Hematopoietic multipotent progenitor cell treated with erythropoietin and hydrocortisone succinate and interleukin-3 and kit ligand, for 6 days (in vitro differentiated cells): ENCODE measurements at places on chromosomes 2 and 18.

DNA sequence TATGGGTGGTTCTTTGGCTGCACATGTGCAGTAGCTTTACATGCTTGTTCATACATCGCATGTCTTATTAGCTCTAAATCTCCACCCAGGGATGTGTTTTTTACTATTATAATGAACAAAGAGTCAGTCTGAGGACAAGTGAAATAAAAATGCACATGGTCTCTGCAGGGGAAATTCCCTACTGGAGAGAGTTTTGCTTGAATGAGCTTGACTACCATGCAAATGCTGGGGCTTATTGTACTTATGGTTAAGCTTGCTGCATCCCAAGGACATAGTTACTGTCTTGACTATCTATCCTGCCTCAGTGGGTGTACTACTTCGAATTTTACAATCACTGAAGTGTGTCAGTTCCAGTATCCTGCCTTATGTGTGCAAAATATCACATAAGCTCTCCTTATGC lies 362.7 kb downstream of the TDRD15 start:
- no peak for DNase-seq

- DNase-seq, result peak; percentile 49
Observed at GRCh38 chr18:629269-630150, 27.9 kb upstream of the TYMS start.

- no peak for DNase-seq
Observed at GRCh38 chr2:132911726-132912724, 242.0 kb upstream of the LYPD1 start.

GRCh38 chr2:15527074-15527739 lies 33.9 kb downstream of the NBAS start:
- peak; percentile 42 for DNase-seq

GRCh38 chr18:55592572-55592971 lies 4.6 kb upstream of the TCF4 start:
- DNase-seq, result peak; percentile 69

- DNase-seq, result no peak
Observed at GRCh38 chr18:49733896-49734585, 79.3 kb downstream of the ACAA2 start.

DNA sequence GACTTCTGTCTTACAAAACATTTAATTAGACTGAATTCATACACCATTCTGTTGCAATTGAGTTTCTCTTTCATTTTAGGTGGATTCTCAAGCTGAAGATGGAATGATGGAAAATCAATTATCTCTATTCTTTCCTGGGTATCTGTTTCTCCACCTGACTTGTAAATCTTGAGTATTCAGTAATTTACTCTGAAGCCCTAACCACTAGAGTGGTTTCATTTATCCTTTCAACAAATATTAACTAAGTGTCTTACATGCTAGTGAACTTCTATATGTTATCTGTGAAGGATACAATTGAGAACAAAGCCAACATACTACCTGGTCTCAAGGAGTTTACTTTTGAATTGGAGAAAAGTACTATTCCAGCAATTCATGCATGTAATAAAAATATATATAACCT lies 94.1 kb upstream of the ZNF804A start:
- no peak for DNase-seq

DNA sequence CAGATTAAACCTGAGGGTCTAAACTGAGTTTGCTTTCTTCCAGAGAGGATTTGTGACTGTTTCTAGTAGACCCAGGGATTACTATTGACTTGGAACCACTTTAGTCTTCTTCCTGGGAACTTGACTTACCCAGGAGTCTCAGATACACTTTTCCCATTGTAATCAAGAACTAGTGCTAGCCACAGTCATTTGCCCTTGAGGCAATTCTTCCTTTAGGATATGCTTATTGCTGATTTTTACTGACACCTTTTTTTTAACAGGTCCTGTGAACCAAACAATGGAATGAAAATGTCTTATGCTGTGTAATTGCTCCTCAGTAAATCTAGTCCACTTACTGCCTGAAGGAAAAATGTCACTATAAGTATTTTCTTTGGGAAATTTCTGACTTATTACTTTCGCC lies 78.3 kb downstream of the TAF4B start:
- no peak for DNase-seq

DNA sequence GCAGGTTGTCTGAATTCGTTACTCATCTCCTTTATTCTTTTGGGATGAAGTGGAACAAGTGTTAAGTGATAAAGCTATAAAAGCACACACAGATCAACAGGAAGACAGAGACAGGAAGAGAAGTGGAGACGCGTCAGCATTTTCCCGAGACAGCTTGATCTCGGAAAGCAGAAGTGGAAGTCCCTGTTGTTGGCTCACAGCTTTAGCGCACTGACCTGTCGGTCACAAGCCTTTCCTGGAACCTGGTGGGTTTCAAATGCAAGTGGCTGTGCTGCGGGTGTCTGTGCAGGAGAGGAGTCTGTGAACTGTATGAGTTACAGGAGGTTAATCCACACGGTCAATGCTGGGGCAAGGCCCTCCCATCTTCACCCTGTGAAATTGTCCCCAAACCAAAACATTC lies 116.6 kb upstream of the PELI1 start:
- peak; percentile 66 for DNase-seq

DNA sequence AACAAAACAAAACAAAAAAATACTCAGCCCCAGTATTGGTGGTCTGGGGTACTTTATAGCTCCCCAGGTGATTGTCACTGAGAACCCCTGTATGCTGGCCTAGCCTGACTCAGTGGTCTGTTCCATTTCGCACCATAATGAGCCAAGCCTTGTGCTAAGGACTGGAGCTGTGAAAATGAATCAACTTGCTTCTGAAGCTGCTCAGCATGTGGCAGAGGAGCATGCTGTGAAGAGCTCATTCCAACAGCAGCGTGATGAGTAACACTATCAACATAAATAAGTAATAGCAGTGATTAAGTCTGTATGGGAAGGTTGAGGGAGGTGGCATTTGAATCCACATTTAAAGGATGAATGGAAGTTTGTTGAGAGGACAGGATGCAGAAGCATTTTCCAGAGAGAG lies 67.2 kb upstream of the ATL2 start:
- DNase-seq, result no peak

GRCh38 chr2:182836451-182836850 lies 30.0 kb downstream of the FRZB start:
- no peak for DNase-seq

GRCh38 chr2:180319586-180320405 lies 312.7 kb upstream of the CWC22 start:
- DNase-seq, result no peak

DNA sequence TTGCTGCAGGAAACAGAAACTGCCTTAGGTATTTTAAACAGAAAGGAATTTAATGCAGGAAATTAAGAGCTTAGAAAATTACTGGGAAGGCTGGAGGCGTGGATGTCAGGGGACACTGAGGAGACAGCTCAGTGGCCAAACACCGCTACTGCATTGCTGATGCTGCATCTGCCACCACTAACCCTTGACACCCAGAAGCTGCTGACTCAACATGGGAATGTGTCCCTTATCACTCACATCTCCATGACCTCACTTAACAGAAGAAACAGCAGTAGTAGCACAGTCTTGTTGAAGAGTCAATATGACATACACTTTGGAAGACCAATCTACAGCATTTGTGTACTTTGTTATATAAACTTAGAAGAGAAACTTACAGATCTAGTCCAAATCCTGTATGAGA lies 906.1 kb downstream of the SLC4A3 start:
- no peak for DNase-seq

DNA sequence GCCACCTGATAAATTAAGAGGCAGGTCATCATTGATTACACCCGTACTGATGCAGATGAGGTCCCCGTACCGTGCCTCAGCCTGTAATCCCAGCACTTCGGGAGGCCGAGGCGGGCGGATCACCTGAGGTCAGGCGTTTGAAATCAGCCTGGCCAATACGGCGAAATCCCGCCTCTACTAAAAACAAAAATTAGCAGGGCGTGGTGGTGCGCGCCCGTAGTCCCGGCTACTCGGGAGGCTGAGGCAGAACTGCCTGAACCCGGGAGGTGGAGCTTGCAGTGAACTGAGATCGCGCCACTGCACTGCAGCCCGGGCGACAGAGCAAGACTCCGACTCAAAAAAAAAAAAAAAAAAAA lies 683 bp upstream of the ENOSF1 start:
- DNase-seq, result no peak

DNA sequence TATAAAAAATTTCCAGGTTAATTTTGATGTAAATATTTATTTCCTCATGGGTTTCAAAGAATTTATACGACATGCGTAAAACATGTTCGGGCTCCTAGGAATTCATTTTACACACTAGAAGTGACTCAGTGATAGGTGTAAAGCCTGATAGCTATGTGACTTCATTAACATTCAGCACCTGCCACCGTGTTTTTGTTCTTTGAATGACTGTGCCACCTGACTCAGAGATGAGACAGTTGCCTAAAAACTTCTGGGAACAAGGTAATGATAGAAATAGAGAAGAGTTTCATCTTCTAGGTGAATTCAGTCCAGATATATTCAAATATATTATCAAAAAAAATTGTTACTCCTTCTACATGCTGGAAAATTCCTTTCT lies 10.0 kb downstream of the IL1R2 start:
- DNase-seq, result no peak

DNA sequence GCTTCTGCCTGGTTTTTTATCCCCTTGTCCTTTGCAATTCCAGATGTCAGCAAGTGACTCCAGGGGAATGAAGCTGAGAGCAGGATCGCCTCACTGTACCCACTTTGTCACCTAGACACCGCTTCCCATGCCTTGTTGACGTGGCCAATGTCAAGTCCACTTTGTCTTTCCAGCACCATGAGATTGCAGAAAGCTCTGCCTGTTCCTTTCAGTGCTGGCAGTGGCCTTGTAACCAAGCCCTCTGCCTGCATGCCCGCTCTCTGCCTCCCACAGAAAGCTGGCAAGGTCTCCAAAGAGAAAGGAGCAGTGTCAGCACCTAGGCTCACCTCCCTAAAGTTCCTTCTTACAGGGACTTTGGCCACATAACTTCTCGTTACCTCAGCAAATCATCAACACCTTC lies 282.2 kb upstream of the ST6GAL2 start:
- no peak for DNase-seq

- no peak for DNase-seq
Observed at GRCh38 chr2:199273042-199273511, 184.7 kb downstream of the SATB2 start.

- no peak for DNase-seq
Observed at GRCh38 chr2:16625759-16626158, 39.9 kb downstream of the CYRIA start.

DNA sequence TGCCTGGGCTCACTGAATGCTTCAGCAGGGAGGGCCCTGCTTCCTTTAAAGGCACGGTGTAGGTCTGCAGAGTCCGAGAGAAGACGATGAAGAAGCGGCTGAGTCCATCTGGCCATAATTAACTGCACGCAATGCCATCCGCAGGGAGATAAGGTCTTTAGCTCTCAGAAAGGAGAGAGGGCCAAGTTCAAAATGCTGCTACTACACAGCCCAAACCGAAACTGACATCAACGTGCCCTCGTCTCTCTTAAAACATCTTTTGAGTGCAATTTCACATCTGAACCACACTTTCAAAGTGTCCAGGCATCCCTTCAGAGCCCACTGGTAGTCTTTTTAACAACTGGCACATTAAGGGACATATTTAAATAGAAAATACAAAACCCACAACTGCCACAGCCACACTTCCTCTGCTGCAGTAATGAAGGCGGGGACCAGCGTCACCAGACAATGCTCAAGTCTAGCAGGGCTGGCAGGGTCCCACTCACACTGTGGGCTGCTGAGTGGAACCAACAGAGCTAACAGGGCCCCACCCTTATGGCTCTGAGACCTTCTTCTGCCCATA lies 35.8 kb downstream of the ST3GAL5 start:
- peak; percentile 41 for DNase-seq

DNA sequence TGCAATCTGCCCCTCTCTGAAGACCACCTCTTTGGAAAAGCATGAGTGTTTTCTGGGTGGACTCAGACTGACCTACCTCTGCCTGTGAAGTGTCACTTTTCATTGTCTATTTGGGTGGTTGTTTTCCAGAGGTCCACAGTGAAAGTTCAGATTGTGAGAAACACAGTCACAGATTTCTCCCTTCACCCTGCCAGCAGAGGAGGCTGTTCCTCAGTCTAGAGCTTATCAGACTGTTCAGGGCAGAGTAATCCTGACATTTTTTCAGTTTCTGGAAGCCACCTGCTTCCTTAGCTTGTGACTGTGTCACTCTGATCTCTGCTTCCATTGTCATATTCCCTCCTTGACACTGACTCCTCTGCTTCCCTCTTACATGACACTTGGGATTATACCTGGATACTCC lies 55.4 kb upstream of the RMP24 start:
- peak; percentile 24 for DNase-seq

- no peak for DNase-seq
Observed at GRCh38 chr2:117718048-117718447, 96.4 kb upstream of the DDX18 start.

- DNase-seq, result no peak
Observed at GRCh38 chr2:1848599-1848995, 104.3 kb upstream of the PXDN start.

- DNase-seq, result no peak
Observed at GRCh38 chr2:223383315-223383714, 218.8 kb downstream of the SCG2 start.

DNA sequence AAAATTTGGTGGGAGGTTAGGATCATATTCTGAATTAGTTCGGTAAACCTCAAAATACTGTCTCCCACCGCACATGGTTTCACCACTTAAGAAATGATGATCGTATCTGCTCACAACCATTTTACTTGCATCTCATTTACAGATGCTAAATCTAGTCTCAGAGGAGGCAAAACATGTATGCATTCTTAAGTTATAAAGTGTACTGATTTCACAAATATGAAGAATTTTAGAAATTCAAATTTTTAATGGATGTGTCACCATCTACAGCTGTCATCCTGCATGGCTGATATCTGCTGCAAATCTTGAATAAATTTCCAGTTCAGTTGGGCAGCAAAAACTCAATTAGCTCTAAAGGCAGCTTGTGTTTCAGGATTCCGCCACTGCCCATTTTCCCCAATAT lies 243.3 kb upstream of the KCNJ3 start:
- DNase-seq, result no peak

- peak; percentile 54 for DNase-seq
Observed at GRCh38 chr2:231191896-231192872, 6.2 kb upstream of the ARMC9 start.

DNA sequence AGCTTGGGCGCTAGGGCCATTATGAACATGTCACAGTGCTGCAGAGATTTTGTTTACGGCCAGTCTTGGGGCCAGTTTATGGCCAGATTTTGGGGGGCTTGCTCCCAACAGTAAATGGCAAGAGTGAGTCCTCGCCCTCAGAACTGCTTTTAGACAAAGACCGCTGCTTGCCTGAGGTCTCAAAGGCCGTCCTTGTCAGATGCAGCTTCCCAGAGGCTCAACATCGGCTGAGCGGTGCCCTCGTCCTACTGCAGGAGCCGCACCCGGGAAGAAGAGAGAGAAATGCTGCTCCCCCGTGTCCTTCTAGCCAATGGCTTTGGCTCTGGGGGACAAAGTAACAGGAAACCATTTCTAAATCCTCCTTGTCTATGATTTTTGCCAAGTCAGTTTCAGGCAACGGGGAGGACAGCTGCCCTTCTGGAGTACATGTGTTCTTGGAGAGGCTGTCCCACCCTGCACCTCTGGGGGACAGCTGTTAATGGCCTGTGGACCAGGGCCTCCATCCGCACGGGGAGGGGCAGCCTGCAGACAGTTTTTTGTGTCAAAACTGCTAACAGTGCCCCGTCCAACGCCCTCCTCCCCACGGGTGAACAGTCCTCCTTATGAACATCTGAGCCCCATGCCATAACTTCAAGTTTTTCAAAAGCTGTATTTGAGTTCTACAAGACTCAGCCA lies 66.1 kb downstream of the C18orf63 start:
- no peak for DNase-seq
